ENCODE measurements at places on chromosomes 11 and 22. TPM values are rescaled to one million over a fixed set of nuclear protein-coding genes. Genes with fewer than 3 reads are reported as not detected.
A peak's percentile ranks its signal among the peaks of the same experiment; 100 is the strongest.

GRCh38 chr11:60118338-60118737, 29.9 kb downstream of the MS4A2 start:
- DNase-seq, result no peak

DNA sequence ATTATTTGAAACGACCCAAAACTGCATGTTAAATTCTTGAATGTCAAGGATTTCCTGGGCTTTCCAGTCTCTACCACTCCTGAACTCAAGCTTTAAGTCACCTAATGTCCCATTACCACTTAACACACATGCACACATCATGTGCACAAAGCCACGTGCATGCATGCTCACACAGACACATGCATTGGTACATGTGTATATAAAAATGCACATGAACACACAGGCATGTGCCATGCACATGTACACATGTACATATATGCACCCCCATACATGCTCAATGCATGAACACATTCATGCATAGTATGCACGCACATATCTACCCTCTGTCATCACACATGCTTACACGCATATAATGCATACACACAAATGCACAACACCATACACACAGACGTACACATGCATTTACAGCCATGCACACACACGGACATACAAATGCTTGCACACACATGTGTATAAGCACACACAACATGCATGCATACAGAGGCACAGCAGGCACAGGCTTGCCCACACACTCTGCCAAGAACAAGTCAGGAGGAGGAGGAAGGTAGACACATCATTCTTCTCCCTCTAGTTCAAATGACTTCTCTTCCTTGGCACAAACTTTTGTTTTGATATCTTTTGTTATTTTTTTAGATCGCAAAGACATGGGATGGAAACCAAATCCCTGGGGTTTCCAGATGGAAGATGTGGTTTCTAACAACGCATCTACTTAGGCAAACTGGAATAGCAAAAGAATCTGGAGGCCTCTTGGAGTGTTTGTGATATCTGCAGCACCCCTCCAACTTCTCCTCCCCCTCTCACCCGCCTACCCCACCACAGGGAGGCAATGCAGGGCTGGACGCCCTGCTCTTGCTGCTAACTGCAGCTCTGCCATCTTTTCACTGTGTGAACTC, 24.6 kb downstream of the RASD2 start:
- DNase-seq, result no peak

GRCh38 chr11:8729837-8730696, 47.5 kb downstream of the RPL27A start:
- DNase-seq, result peak; percentile 57

- no peak for DNase-seq
Measured at GRCh38 chr11:95512177-95512576, 277.4 kb downstream of the FAM76B start.

- no peak for DNase-seq
Measured at GRCh38 chr11:17219016-17219415, 11.2 kb upstream of the PIK3C2A start.

The CPT1B gene
- total RNA-seq, result 68.3 TPM

GRCh38 chr11:85749287-85749834, 61.6 kb downstream of the SYTL2 start:
- no peak for DNase-seq

The TNRC6B gene
- total RNA-seq, result 53.5 TPM

- peak; percentile 8 for DNase-seq
Measured at GRCh38 chr22:49243965-49244364, 583.7 kb downstream of the BRD1 start.

The RNH1 gene
- total RNA-seq, result 60.0 TPM

The ZNF280B gene
- 8.2 TPM for total RNA-seq

The TBX10 gene
- total RNA-seq, result not detected

GRCh38 chr11:117145393-117145761, 1.3 kb downstream of the PAFAH1B2 start:
- no peak for DNase-seq

The SLC37A4 gene
- total RNA-seq, result 41.0 TPM

The CASP5 gene
- not detected for total RNA-seq

GRCh38 chr22:19057999-19058491, 64.2 kb downstream of the DGCR2 start:
- no peak for DNase-seq

The DEPDC7 gene
- 4.4 TPM for total RNA-seq

DNA sequence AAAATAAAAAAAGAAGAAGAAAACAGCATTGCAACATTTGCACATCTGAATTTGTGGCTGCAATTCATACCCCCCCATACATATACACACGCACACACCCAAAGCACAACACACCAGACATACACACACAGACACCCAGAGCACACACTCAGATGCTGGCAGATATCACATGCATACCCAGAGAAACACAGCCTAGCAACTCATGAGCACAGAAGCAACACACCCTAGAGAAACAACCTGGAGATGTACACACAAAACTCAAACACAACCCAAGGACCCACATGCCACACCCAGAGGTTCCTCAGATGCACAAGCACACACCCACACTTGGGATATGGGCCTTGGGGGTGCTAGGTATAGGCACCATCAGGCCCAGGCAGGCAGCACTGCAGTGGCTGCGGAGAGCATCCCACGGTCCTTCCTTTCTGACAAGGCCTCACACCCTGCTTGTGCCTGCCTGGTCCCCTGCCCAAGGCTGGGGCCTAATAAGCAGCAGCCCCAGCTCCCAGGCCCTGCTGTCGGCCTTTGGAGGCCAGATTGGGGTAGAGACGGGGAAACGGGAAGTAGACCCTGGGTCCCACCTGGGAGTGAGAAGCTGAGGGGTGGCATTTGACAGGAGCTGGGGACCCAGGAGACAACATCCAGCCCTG, 3.1 kb downstream of the CST6 start:
- no peak for DNase-seq

- DNase-seq, result no peak
Measured at GRCh38 chr11:113392236-113392921, 4.8 kb downstream of the ANKK1 start.

DNA sequence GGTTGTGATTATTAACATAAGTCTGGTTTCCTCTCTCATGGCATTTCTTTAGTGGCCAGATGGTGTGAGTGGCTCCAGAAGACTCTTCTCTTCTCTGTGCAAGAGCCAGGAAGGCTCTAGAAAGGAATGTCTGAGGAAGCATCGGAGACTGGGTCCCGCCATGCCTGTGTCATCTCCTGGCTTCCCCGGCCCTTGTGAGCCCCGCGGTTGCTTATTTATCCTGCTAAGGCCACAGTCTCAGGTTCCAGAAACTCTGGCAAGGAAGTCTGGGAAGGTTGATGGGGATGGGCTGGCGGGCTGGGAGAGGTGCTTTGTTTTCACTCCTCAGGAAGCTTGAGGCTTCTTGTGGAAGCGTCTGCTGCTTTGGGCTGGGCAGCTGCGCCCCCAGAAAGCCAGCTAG, 18.9 kb downstream of the BCR start:
- peak; percentile 29 for DNase-seq

GRCh38 chr22:43230971-43231723, 44.2 kb upstream of the TTLL12 start:
- peak; percentile 89 for DNase-seq

The TYMP gene
- total RNA-seq, result 0.61 TPM
